ENCODE measurements at places on chromosomes 12 and 14.

DNA sequence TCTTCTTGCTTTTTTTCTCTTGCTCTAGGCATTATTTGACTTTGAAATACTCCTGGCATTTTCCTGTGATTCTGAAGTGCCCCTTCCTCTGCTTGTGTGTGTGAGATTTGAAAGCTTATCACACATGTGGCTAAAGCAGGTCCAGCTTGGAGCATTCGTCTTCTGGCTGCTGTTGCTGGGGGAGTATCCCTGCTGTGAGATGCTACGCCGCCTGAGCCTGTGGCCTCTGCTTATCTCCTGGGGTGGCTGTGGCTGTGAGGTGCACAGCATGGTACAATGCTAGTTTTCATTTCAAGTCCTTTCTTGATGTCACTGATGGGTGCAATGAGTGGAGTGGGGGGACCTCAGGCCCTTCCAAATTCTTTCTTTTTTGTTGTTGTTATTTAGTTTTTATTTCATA, 371.8 kb downstream of the ZFP36L1 start:
- DNase-seq: no peak

DNA sequence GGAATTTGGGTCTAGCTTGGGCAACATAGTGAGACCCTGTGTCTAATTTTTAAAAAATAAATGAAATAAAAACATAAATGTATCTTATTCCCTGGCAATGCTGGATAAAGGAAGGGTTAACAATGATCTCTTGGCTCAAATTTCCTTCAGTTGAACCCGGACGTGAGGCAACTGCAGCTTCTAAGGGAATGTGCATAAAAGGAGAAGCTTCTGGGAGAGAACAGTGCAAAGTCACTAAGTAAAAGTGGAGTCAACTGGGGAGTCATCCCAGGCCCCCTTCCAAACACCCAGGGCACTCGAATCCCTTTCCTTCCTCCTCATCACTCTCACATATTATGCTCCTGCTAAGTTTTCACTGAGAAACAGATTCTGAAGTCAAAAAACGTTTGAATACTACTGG, 147.3 kb downstream of the PPM1H start:
- no peak for DNase-seq

GRCh38 chr14:74261288-74261687, 22.0 kb downstream of the VSX2 start:
- no peak for DNase-seq

- DNase-seq: no peak
These were observed 11.6 kb downstream of the PLEKHG3 start for GRCh38 chr14:64715628-64716412.

DNA sequence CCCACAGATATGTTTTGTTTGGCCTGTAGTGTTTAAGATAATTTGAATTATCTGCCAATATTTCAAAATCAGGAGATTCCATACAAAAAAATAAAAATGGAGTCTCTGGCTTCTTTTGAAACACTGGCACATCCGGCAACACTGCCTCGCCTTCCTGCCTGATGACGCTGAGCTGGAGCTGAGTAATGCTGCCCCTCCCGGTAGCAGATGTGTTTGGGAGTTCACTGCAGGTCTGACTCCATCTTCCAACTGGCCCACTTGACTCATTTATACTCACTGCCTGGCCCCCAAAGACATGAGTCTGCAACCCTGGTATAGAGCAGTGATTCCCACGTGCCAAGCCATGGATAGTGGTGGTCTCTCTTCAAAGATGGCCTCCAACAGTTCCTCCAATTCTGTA, 7.4 kb downstream of the CIT start:
- no peak for DNase-seq

GRCh38 chr12:42129595-42130204, 15.0 kb downstream of the GXYLT1 start:
- DNase-seq: peak; percentile 24

GRCh38 chr14:90553298-90553920, 156.6 kb downstream of the CALM1 start:
- DNase-seq: peak; percentile 44

DNA sequence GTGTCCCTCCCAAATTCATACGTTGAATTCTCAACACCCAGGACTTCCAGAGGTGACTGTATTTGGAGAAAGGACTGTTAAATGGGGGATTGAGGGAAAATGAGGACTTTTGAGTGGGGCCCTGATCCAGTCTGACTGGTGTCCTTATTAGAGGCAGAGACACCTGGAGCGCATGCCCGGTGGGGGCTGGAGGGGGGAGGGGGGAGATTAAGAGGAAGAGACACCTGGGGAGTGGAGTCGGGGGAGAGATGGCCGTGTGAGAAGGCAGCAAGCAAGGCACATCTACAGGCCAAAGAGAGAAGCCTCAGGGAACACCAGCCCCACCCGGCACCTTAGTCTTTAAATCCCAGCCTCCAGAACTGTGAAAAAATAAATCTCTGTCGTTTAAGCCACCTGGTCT, 209.7 kb downstream of the SLC41A2 start:
- no peak for DNase-seq

- DNase-seq: no peak
These were observed 8.3 kb downstream of the EMG1 start for GRCh38 chr12:6979021-6979420.

DNA sequence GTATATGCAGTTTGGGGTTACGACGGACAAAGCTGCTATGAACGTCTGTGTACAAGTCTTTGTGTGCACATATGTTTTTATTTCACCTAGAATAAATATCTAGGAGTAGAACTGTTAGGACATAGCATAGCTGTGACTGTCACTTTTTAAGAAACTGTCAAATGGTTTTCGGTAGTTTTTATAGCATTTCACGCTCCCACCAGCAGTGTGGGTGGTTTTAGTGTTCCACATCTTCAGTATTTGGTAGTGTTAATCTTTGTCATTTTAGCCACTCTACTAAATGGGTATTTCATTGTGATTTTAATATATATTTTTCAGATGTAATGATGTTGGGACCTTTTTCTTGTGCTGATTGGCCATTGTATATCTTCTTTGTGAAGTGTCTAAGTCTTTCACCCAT, 109.1 kb upstream of the BCAT1 start:
- no peak for DNase-seq

GRCh38 chr12:25382311-25383106, 131.8 kb upstream of the KRAS start:
- no peak for DNase-seq

DNA sequence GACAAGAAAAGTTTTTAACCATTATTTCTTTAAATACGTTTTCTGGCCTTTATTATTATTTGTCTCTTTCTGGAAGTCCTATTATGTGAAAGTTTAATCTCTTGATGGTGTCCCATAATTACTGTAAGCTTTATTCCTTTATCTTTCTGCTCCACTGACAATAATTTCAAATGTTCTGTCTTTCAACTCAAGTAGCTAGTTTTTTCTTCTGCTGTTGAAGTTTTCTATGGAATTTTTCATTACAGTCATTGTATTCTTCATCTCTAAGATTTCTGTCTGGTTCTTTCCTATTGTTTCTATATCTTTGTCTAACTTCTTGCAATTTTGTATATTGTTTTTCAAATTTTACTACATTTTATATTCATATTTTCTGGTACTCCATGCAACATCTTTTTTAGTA, 173.6 kb upstream of the MGAT4C start:
- no peak for DNase-seq

- no peak for DNase-seq
These were observed 84.9 kb upstream of the ADAMTS20 start for GRCh38 chr12:43636725-43637463.

DNA sequence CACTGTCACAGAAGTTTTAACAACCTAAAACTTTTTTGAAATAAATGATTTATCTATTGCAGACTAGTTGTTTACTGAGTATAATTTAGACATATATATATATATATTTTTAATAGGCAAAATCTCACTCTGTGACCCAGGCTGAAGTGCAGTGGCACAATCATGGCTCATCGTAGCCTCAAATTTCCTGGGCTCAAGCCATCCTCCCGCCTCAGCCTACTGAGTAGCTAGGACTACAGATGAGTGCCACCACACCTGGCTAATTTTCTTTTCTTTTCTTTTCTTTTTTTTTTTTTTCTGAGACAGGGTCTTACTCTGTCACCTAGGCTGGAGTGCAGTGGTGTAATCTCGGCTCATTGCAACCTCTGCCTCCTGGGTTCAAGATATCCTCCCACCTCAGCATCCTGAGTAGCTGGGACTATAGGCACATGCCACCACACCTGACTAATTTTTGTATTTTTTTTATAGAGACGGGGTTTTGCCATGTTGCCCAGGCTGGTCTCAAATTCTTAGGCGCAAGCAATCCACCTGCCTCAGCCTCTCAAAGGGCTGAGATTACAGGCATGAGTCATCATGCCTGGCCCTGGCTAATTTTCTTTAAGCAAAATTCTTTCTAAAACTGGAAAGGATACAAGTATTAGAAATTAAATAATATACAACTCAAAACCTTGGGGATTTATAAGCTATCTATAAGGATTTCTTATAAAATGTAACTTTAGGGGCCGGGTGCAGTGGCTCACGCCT, 23.1 kb downstream of the EEA1 start:
- no peak for DNase-seq

DNA sequence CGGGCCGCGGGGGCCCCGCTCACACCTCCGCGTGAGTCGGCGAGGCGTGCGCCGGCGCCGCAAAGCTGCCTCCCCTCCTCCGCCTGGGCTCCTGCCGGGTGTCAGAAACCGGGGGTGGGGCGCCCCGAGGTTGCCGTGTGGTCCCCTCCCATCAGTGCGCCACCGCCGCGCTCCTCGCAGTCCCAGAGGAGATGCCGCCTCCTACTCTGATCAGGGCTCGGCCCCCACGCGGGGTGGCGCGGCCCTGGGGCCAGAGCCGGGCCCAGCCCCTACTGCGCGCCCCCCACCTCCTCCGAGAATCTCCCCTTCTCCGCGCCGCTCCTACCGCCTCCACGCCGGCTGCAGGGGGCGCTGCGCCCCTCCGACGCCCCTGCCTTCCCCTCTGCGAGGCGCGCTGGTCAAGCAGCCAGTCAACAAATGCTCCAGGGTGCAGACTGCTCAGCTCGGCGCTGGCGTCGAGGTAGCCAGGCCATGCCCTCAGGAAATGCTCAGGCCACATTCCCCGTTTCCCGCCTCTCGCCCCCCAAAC, 467 bp upstream of the JAG2 start:
- DNase-seq: no peak

DNA sequence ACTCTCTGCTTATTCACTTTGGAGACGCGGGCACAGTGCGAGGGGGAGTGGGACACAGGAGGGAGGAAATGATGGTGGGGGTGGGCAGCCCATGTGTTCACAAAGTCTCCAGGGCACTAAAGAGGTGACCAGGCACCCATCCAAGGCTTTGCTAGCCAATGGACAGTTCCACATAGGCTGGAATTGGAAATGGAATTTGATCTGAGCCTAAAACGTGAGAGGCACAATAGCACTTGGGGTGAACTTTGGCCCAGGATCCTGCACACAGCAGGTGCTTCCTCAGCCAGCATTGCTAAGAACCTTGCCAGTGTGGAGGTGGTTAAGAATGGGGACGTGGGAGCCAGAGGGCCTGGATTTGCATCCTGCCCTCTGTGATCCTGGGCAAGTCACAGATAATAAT, 193.8 kb downstream of the CHST11 start:
- no peak for DNase-seq

DNA sequence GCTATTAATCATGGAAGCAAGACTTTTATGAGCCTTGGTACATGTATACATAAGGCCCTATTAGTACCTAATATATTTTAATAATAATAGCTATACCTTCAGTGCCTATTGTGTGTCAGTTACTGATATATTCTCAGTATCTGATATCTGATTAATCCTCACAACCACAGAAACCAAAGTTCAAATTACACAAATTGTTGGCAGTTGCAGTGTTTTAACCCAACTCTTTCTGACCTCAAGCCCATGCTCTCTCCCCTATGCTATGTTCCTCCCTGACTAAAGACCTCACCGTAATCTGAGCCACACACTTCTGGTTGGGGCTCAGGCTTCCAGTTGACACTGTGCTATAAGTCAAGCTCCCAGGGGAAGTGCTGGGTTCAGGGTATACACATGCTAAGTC, 214.4 kb downstream of the SPTSSA start:
- no peak for DNase-seq

GRCh38 chr14:53062856-53063255, 90.3 kb downstream of the DDHD1 start:
- no peak for DNase-seq

Measured in COR-L47 (cell line).